HL-60 (cell line): ENCODE measurements at places on chromosomes 2 and 18.

DNA sequence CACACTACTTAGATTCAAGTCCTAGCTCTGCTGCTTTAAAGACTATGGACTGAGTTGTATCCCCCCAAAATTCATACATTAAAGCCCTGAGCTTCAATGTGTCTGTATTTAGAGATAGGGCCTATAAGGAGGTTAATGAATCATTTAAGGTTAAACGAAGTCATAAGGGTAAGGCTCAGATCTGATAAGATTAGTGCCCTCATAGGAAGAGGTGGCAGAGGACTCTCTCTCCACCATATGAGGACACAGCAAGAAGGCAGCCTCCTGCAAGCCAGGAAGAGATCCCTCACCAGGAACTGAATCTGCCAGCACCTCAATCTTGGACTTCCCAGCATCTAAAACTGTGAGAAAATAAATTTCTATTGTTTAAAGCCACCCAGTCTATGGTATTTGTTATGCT, 3.1 kb upstream of the CYTIP start:
- no peak for DNase-seq

DNA sequence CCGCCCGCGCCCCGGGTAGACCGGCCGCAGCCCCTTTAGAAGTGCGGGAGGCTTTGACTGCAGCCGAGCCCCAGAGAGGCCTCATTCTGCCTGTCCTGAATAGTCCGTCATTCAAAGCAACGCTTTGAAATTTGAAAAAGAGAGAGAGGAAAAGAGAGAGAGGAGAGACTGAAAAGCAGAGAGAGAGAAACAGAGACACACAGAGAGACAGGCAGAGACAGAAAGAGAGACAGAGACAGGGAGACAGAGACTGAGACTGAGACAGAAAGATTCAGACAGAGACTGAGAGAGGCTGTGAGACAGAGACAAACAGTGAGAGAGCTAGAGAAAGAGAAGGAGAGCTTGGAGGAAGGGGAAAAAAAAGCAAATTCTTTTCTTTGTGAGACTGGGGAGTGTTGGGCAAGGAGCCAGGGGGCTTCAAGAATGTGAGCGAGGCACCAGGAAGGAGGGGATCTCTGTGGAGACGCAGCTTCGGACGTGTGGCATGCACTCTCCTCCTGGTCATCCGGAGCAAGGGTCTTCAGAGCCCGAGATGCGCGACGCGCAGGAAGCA, 73.1 kb downstream of the MYCN start:
- no peak for DNase-seq

- DNase-seq: no peak
Observed at GRCh38 chr2:56263876-56264275, 80.1 kb downstream of the CCDC85A start.

- DNase-seq: no peak
Observed at GRCh38 chr18:25097569-25098056, 254.4 kb downstream of the ZNF521 start.

GRCh38 chr18:11791131-11791530, 60.1 kb upstream of the CHMP1B start:
- DNase-seq: no peak
